Stimulated activated CD4-positive, alpha-beta T cell treated with anti-CD3 and anti-CD28 coated beads, Interleukin-4, amount 100 ng/mL, for 4 hours (primary cell): ENCODE measurements at places on chromosomes 1 and 21.

- no peak for DNase-seq
Measured at GRCh38 chr1:241269116-241269515, 87.9 kb downstream of the RGS7 start.

- no peak for DNase-seq
Measured at GRCh38 chr1:230771773-230772354, 24.7 kb downstream of the CAPN9 start.

- no peak for DNase-seq
Measured at GRCh38 chr1:197813741-197814140, 38.5 kb upstream of the DENND1B start.

GRCh38 chr1:41749991-41750745, 168.6 kb downstream of the HIVEP3 start:
- no peak for DNase-seq

- no peak for DNase-seq
Measured at GRCh38 chr1:26003756-26004155, 5.9 kb upstream of the PAFAH2 start.

DNA sequence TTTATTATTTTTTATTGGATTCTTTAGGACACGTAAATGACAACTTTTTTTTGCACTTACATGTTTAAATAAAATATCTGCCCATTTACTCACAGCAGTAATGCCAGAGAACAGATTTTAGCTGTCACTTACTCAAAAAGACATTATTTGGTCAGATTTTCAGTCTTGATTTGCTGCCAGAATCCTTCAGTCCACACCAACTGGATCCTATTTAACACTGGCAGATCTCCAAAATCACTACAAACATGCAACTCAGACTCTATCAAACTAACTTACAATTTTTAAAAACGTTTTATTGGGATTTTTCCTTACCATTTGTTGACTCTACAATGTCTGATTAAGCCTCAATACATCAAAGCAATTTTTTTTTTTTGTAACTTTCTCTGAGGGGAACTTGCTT, 11.1 kb downstream of the ATP6V1G3 start:
- no peak for DNase-seq

- DNase-seq: no peak
Measured at GRCh38 chr1:78691995-78692747, 42.5 kb downstream of the IFI44 start.

DNA sequence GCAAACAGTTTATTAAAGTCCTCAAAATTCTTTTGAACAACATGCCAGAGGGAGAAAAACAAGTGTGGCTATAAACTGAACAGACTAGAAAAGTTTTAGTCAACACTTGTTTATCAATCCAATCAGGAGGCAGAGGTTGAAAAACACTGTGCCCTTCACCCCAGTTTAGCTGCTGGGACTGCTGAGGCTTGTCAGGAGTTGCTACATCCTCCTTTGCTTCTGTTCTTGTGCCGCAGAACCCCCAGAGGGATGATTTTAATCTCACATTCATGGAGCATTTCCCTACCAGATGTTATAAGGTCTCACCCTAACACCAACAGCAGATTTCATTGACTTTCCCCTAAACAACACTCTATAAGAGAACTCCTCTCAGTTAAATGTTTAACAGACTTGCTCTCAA, 321.2 kb downstream of the VAV3 start:
- no peak for DNase-seq

DNA sequence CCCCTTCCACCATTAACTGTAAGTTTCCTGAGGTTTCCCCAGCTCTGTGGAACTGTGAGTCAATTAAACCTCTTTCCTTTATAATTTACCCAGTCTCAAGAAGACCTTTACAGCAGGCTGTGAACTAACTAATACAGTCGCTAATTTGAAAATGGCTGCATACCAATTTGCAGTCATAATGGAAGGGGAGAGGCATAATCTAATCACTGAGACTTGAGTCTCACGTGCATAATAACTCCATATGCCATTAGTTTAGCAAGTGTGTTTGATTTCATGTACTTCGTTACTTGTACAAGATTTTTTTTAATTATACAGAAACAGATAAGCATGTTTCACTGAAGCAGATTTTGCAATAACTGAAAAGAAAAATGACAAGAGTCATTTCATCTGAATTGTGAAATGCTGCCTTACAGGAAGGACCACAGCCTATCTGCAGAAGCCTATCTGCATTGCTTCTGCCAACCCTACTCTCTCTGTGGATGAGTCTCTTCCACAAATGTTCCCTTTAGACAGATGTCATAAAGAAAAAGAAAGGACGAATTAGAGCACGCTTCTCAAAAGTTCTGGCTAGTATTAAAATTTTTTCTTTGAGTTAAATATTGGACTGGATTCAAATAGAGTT, 99.1 kb downstream of the PTGER3 start:
- DNase-seq: no peak

DNA sequence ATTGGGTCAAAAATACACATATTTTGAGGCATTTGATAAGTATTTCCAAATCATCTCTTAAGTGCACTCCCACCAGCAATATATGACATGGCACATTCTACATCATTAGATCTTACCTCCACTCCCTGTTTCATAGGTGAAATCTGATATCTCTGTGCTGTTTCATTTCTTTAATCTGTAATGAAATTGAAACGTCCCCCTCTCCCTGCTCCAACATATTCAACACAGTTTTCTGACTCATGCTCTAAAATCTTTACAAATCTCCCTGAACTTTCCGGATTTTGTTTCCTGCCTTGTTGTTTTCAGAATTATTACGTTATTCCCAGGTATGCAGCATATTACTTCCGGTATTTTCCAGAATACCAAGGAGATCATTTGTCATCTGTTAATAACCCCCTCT, 66.1 kb upstream of the AKT3 start:
- no peak for DNase-seq

DNA sequence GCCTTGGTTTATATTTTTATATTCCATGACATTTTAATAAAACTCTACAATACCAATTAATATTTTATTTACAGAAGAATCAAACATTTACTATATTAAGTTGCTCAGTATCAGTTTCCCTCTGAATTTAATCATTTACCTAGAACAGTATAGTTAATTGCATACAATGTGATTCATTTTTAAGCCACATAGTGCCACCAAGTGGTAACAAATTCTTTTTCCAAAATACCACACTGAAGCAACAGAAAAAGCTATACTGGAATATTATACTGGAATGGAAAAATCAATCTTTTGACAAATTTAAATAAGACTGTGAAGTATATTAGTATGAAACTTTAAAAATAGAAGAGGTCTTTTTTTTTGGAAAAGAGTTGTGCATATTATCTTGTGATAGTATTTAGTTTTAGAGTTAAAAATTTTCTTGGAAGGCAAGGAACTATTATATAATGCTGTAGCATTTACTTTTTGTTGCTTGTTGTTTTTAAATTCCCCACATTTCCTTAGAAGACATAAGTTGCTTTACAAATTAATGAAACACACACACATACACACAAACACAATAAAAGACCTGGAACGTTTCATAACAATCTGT, 57.3 kb downstream of the ZNF644 start:
- DNase-seq: no peak

GRCh38 chr1:6435547-6435946, 11.0 kb downstream of the ESPN start:
- no peak for DNase-seq

GRCh38 chr1:25754470-25755181, 45.4 kb upstream of the SELENON start:
- DNase-seq: peak; percentile 20

DNA sequence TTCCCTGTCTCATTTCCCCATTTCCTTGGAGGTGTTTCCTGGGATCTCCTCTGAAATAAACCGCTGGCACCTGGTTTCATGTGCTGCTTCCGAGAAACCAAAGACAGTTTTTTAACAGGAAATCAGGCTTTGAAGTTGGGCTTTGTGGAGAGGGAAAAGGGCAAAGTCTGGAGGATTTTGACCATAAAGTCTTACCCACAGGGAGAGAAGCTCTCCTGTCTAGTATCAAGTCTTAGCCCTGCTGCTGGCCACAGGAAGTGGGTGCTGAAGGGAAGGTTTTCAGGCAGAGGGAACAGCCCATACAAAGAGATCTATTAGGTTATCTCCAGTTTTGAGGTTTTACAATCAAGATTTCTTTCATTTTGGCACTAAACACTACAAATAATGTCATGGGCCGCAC, 29.3 kb downstream of the SLC5A9 start:
- no peak for DNase-seq

- no peak for DNase-seq
Measured at GRCh38 chr1:17572264-17572985, 32.9 kb downstream of the ARHGEF10L start.

GRCh38 chr1:152501704-152502103, 8.9 kb upstream of the LCE5A start:
- no peak for DNase-seq

- no peak for DNase-seq
Measured at GRCh38 chr21:31531967-31532366, 127.5 kb upstream of the SOD1 start.

GRCh38 chr1:224203243-224204016, 20.4 kb downstream of the DEGS1 start:
- DNase-seq: no peak

DNA sequence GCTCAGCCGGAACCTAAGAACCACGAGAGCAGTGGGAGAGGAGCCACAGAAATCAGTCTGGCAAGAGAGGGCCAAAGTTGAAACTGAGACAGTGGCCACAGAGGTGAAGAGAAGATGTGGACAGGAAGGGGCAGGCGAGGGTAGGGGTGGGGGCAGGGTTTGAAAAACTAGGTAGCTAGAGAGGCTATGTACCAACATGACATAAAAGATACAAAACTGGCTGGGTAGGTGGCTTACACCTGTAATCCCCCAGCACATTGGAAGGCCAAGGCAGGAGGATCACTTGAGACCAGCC, 28.4 kb upstream of the TIAM1 start:
- DNase-seq: no peak

DNA sequence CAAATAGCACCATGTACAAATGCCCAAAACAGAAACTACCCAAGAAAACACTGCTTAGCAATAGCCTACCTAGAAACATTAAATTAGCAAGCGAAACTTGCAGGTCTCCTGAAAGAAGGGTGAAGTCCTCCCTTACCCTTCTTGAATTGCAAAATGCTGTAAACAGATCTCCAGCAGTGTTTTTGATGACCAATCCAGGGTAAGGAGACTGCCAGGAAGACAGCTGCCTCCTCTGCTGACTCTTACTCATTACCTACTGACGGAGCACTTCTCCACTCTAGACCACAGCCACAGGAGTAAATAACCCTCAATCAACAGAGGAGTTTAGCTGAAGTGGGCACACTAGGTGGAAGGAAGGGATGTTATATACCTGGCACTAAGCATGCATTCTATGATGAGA, 32.2 kb upstream of the GADD45A start:
- no peak for DNase-seq

DNA sequence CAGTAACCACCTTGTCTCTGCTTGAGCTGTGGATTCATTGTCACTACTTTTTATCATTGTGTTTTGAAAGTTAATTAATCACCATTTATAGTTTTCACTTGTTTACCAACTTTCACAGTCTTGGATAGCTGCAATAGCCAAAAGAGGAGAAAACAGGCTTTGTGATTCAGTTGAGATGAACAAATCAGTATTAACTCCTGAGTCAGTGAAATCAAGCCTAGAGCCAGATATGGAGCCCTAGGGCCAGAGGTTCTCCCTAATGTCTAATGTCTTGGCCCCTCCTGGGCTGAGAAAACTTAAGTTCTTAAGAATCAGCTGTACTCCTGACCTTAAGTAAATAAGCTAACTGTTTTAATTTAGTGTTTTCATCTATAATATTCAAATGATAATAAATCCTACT, 228.8 kb downstream of the DNM3 start:
- no peak for DNase-seq

DNA sequence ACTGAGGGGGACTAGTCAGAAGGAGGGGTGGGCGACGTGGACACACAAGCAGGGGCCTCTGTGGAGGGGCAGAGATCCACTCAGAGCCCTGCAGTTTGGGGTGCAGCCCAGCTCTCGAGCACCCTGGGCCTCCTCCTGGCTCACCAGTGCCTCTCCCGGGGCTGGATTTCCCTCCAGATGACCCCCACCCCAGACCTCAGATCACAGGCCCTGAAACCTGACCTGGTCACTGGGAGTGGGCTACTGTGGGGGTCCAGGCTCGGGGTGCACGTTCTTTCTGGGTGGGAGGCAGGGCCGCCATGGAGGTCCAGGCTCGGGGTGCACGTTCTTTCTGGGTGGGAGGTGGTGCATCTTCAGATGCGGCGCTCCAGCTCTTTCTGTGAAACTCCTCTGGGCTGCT, 10.3 kb upstream of the LHX4 start:
- DNase-seq: no peak

DNA sequence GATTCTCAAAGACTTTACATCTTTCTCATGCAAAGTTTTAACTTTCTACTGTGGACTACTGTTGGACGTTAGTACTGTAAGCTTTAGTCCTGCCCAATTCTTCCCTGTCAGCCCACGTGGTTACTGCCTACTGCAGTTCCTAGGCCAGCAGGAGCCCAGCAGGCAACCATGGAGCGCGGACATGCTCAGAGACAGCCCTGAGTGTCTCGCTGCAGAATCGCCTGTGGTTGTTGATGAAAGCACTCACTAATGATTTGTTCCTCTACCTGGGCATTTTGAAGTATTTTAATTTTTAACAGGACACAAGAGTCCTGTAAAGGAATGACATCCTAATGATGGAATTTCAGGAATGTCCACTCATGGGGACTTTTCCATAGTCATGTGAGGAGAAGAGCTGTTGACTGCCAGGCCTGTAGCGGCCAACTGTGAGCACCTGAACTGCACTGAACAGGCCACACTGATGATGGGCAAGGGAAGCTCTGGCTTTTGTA, 44.1 kb downstream of the PGBD5 start:
- no peak for DNase-seq

DNA sequence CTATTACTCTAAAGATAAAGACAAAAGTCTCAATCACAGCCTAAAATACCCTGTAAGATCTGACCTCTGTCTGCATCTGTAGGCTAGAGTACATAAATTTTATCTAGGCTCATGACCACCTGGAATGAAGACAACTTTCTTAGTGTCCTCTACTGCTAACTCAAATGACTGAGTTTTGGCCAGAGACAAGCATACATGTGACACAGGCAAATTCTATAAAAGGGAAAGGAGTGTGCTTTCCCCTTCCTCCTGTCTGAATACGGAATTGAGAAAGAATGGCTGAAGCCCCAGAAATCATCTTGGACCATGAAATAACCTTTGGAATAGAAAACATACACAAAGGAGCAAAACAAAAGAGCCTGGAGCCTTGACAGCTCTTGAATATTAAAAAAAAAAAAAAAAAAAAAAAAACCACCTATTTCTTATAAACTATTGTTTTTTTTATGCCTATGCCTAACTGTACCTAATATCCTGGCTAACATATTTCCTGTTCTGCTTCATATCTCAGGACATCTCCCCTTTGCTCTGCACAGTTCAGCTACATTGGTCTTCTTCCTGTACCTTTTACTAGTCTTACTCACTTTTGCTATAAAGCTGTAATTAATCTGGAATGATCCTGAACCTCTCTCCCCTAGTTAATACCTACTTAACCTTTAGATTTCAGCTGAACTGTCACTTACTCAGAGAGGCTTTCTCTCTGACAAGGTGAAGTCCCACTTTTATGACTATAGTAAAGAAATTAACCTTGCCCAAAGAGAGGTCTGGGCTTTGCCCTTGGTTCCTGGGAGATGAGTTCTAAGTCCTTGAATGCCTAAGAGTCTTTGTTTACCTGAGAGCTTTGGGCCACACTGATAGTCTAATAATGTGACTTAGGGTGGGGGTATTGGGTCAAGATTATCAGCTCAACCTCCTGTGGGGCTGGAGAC, 16.1 kb downstream of the UCHL5 start:
- DNase-seq: no peak
